ENCODE measurements at places on chromosomes 5 and 9.

GRCh38 chr5:1182360-1182632, 19.1 kb upstream of the SLC6A19 start:
- DNase-seq = no peak

DNA sequence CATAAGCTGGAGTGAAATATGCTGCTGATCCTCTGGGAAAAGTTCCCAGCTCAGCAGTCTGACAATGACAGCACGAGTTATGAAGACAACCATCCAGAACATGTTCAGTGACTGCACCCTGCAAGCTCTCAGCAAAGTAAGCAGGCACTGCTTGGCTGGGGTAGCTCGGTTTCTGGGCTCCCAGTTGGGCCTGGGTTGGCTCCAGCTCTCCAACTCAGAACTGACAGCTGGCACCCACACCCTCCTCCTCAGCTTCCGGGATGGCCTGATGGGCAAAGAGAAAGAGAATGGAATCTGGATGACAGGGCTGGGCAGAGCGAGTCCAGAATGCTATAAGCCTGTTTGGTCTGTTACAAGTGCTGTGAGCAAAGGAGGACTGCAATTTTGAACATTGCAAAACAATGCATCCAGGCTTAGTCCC, 185.0 kb downstream of the CSNK1G3 start:
- peak; percentile 14 for DNase-seq

DNA sequence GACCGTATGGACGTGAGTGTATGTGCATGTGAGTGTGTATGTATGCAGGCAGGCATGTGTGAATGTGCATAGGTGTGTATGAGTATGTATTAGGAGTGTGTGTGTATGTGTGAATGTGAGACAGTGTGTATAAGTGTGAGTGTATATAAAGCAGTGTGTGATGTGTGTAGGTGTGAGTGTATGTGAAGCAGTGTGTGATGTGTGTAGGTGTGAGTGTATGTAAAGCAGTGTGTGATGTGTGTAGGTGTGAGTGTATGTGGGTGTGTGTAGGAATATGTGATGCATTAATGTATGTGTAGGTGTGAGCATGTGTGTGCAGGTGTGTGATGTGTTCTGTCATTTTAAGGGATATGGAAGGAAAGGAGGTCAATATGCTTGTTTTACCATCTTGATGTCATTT, 215.5 kb downstream of the GADD45G start:
- no peak for DNase-seq

GRCh38 chr5:111863801-111864200, 106.8 kb upstream of the NREP start:
- no peak for DNase-seq

DNA sequence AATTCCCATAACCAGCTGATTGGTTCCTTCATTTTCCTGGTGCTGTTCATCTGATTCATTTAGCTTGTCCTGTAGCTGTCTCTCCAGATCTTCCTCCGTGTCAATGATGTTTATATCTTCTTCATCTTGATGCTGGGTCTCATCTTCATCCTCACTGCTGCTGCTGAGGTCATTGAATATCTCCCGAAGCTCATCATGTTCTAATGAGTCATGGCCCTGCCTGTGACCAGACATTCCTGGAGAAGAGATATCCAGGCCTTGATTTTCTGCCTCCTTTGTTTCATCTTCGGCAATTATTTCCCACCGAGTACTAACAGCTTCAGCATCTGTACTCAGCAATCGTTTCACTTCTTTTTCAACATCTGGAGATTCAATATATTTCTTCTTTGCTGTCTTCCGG, 1.4 kb downstream of the TAF7 start:
- DNase-seq = no peak

DNA sequence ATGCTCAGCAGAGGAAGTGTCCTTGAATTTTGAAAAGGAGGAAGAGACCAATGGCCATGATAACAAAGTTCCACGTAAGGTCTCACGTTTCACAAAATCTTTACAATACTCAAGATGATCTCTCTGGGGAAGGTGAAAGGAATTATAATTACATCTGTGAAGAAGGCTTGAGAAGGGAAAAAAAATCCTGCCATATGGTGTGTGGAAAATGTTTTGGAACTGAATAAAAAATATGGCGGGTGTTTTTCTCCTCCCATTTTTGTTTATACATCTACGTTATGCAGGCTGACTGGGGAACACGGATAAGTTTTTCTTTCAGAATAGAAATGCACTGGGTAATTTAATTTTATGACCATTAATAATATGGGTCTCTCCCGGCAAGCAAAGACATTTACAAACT, 425.6 kb upstream of the BRINP1 start:
- DNase-seq = no peak

- peak; percentile 49 for DNase-seq
These were observed 12.5 kb upstream of the SLC36A3 start for GRCh38 chr5:151315998-151316597.

- DNase-seq = no peak
These were observed 53.1 kb downstream of the SVEP1 start for GRCh38 chr9:110526426-110526825.

DNA sequence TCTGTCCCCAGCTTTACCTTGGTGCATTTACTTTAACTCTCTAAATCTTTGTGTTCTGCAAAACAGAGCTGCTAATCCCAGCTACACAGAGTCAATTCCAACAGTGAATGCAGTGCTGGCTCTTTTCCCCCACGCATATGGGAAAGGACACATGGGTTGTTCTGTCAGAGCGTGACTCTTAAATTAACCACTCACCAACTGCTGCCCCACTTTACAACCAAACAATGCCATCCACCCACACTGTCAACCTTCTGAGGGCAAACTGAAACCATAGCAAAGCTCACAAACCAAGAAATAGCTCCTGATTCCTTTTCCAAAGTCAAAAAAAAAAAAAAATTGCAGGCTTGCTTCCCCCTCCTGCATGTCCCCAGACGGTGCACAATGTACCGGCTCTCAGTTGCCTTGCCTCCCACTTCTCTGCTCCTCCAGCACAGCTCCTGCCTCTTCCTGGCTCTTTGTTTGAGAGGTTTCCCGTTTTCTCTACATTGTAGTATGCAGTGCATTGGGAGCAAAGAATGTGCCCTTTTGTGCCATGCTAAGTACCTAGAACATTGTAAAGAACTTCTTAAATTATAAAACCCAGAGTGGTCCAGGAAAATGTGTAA, 151.5 kb upstream of the DAPK1 start:
- no peak for DNase-seq

DNA sequence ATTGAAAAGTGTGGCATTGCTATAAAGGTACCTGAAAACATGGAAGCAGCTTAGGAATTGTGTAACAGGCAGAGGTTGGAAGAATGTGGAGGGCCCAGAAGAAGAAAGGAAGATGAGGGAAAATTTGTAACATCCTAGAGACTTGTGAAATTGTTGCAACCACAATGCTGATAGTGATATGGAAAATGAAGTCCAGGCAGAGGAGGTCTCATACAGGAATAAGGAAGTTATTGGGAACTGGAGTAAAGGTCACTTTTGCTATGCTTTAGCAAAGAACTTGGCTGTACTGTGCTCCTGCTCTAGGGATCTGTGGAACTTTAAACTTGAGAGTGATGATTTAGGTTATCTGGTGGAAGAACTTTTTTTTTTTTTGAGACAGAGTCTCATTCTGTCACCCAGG, 43.5 kb downstream of the PTPDC1 start:
- no peak for DNase-seq

DNA sequence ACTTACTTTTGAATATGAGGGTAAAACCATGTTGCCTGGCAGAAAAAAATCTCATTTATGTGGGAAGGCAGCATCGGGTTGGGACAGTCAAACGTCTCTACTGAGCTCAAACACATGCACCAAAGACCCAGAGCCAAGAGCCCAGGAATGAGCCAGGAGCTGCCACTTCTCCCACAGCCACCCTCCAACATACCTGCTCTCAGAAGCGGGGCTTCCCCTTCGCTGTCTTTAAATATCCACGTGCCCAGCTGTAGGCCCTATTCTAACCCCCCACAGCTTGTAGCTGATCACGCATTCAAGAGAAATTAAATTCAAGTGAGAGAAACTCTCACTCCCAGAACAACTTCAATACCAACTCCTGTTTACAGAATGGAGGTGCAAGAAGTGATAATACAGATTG, 42.6 kb upstream of the MAP3K1 start:
- DNase-seq = no peak

DNA sequence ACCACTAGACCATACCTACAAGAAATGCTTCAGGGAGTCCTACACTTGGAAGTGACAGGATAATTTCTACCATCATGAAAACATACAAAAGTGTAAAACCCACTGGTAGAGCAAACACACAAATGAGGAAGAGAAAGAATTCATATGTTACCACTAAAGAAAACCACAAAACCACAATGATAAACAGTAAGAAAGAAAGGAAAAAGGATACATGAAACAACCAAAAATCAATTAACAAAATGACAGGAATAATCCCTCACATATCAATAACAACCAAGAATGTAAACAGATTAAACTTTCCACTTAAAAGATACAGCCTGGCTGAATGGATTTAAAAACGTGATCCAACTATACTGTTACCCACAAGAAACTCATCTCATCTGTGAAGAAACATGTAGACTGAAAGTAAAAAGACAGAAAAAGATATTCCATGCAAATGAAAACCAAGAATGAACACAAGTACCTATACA, 83.4 kb downstream of the LPAR1 start:
- no peak for DNase-seq

- DNase-seq = no peak
These were observed 130.4 kb downstream of the TMEM174 start for GRCh38 chr5:73303148-73304079.

- DNase-seq = no peak
These were observed 63.1 kb upstream of the RANBP6 start for GRCh38 chr9:6078382-6079105.

GRCh38 chr5:172425402-172425801, 28.9 kb downstream of the SH3PXD2B start:
- no peak for DNase-seq

DNA sequence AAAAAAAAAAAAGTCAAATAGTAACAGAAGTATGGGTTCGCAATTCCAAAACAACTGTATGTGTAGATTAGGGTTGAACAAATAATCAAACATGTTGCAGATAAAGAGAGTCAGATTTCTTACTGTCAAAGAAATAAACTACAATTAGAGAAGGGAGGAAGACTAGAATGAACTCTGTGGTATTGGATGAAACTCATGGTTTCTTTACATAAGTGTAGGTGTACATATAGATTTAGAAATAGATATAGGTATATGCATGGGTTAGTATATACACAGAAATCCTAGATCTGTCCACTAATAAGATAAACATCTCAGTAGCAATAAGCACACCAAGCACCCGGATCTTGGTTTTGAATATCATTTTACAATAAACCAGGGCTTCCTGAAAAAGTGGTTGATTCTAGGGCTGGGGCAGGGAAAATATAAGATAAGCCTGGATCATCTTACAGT, 21.3 kb downstream of the DTWD2 start:
- DNase-seq = no peak

- no peak for DNase-seq
These were observed 1.1 kb downstream of the CD14 start for GRCh38 chr5:140631831-140632365.

DNA sequence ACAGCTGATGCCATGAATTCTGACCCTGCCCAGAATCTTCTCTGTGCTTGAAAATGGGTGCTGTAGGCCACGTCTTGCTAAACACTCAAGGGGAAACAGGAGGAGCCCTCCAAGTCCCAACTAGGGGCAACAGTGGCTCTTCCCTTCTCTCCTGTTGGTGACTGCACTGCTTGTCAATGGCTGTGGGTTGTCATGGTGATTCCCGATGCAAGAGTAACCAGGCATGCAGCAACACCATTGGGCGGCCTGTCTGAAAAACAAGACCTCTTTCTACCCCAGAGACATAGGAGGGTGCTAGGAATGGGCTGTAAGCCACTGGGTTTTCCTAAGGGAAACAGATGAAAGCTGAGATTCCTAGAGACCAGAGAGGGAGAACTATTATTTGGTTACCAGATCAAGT, 201.7 kb upstream of the PANK3 start:
- no peak for DNase-seq

- DNase-seq = no peak
These were observed 23.4 kb downstream of the PCA3 start for GRCh38 chr9:76787677-76788076.

DNA sequence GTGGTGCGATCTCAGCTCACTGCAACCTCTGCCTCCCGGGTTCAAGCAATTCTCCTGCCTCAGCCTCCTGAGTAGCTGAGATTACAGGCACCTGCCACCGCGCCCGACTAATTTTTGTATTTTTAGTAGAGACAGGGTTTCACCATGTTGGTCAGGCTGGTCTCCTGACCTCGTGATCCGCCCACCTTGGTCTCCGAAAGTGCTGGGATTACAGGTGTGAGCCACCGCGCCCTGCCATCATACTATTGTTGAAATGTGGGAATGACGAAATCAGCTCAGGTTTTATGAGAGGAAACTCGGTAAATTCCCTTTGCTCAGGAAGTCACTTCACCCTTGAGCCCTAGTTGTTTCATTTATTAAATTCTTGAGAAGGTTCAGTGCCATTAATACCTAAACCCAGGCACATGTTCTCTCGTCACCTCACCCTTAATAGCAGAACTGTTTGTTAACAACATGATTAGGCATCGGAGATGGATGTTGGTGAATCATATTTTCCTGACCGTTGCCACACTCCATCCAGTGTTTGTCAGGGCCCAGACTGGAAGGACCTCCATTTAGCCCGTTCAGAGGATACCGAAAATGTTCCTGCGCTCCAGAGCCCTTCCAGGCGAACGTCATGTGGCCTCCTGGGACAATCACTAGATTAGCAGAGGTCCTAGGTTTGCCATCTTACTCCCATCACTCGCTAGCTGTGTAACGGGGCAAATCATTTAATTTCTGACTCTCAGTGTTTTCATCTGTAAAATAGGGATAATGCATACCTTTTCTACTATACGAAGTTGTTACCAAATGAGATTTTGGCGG, 20.0 kb upstream of the CREBRF start:
- DNase-seq = no peak

Measured in frontal cortex (tissue), 4 donors.